ENCODE measurements at places on chromosomes 2 and 18.

DNA sequence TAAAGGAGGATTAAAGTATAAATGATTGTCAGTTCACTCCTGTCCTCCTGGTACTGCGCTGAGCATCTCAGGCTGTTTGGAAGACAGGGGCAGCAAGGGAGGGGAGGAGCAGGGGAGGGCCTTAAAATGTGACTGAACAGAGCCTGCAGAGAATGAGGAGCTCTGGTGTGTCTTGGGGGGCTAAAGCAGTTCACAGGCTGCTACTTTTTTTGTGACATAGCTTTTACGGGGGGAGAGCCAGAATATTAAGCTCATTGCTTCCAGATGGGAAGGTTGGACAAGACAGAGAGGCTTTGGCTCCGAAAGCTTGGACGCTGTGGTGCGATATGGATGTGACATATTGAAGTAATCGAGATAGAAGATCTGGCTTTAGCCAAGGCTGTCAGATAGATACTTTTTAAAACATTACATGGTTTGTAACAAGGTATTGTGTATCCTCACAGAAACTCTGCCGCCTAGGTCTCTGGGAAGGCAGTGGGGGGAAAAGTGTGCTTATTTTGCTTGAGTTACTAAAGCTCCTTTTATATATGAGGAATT, 40.5 kb downstream of the RDH14 start:
- DNase-seq, result no peak

DNA sequence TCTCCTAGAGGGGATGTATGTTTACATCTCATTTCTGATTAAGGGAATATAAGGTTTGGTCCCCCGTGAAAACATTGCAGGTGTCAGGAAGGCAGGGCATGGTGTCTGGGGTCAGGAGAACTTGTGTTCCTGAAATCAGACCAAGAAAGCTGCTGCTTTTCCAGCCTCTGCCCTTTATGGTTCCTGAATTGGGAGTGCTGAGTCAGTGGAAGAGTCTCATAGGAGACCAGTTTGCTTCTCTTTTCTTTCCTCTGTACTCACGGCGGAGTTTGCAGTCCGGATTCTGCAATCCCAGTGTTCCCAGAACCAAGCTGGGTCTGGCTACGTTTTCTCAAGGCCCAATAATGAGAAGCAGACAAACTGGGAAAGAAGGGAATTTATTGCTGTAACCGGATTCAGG, 5.1 kb upstream of the MARCO start:
- DNase-seq, result no peak

GRCh38 chr2:14235667-14236066, 396.9 kb upstream of the LRATD1 start:
- DNase-seq, result no peak

DNA sequence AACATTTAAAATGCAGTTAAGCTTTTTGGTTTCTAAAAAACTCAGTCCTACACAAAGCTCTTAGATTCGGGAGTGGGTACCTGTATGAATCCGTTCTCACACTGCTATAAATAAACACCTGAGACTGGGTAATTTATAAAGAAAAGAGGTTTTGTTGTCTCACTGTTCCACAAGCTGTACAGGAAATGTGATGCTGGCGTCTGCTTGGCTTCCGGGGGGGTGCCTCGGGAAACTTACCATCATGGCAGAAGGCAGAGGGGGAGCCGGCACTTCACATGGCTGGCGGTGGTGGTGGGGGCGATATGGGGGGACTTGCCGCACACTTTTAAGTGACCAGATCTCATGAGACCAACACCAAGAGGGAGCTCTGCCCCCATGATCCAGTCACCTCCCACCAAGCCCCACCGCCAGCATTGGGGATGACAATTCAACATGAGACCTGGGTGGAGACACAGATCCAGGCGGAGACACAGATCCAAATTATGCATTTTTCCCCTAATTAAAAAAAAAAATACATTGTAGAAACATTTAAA, 222.5 kb downstream of the GBX2 start:
- no peak for DNase-seq

- DNase-seq, result no peak
Measured at GRCh38 chr2:24489465-24490180, 1.4 kb upstream of the NCOA1 start.

- peak; percentile 38 for DNase-seq
Measured at GRCh38 chr18:45384137-45384961, 230.9 kb upstream of the SLC14A2 start.

- DNase-seq, result peak; percentile 29
Measured at GRCh38 chr2:215851082-215851481, 162.3 kb downstream of the MREG start.

- peak; percentile 53 for DNase-seq
Measured at GRCh38 chr18:48153613-48154481, 223.4 kb upstream of the SMAD2 start.

Measured in AG08396 (cell line).